ENCODE measurements at places on chromosomes 2 and 18. TPM values are rescaled to one million over a fixed set of nuclear protein-coding genes. Genes with fewer than 3 reads are reported as not detected.

PRSS56 gene
- total RNA-seq, result not detected

AFF3 gene
- total RNA-seq, result 19.4 TPM

DSG4 gene
- total RNA-seq, result not detected

GBX2 gene
- not detected for total RNA-seq

MAPK4 gene
- total RNA-seq, result under 0.01 TPM

RGPD3 gene
- total RNA-seq, result 0.32 TPM
